ENCODE measurements at places on chromosomes 4 and X.

GRCh38 chr4:153374442-153374841 is 30.0 kb downstream of the MND1 start:
- DNase-seq, result no peak

DNA sequence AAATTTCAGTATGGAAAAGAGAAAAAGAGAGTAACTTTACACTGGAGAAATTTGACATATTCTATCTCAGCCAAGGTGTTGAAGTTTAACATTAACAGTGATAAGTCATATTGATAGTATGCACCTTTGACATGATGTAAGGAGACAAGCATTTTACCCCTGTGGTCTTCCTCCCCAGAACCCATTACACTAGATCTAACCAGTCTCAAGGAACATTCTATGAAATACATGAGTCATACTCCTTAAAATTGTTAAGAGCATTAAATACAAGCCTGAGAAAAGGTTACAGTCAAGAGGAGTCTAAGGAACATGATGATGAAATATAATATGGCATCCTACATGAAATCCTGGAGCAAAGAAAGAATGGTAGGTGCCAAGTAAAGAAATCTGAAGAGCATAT is 1151.3 kb upstream of the IGFBP7 start:
- DNase-seq, result no peak

- DNase-seq, result no peak
Measured at GRCh38 chrX:26387906-26388305, 171.9 kb downstream of the MAGEB5 start.

DNA sequence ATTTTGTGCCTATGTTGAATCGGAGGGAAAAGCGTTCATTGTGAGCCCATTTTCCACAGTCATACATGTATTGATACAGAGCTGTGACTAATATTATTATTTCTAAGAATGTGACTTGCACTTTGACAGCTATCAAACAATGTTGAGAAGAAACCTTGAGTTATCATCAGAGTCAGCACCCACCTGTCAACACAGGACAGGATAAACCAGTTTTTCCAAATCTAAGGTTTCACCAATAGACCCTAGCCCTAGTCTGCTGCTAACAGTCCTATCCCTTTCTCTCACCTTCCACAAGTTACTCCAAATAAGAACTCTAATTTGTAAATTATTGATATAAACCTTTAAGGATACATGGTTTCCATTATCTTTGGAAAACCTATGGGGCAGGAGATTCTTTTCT is 47.7 kb upstream of the DHX15 start:
- no peak for DNase-seq

DNA sequence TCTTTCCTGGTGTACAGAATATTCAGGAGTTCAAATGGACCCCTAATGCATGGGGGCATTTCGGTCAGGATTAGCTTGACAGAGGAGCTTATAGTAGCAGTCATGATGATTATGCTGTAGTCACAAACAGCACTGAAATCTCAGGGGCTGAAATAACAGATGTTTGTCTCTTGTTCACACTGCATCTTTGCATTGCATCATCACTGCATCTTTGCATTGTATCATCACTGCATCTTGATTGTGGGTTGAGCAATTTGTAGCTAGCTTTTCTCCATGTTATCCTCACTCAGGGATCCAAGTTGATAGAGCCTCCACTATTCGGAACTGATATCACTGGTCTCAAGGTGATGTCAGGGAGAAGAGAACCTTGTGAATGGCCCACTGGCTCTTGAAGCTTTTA is 160.9 kb downstream of the GATB start:
- DNase-seq, result no peak

- DNase-seq, result no peak
Measured at GRCh38 chr4:154004507-154005170, 215.8 kb upstream of the SFRP2 start.

GRCh38 chr4:40910706-40911105 is 161.0 kb downstream of the NSUN7 start:
- DNase-seq, result no peak

DNA sequence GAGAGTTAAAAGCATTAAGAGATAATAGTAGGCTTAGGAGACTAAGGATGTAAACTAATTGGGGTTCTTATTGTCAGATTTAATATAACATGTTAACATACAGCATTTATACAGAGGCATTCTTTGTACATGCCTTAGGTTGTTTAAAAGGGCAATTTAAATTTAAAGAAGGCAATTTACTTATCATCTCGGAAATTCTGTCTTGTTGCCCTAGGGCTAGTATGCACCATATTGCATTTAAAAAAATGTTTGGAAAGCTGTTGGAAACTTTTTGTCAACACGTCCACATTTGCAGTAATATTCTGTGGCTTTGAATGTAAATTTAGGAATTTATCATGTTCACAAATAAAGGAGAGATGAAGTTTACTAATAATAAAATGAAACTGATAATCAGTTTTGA is 25.5 kb downstream of the GALNT7 start:
- no peak for DNase-seq

DNA sequence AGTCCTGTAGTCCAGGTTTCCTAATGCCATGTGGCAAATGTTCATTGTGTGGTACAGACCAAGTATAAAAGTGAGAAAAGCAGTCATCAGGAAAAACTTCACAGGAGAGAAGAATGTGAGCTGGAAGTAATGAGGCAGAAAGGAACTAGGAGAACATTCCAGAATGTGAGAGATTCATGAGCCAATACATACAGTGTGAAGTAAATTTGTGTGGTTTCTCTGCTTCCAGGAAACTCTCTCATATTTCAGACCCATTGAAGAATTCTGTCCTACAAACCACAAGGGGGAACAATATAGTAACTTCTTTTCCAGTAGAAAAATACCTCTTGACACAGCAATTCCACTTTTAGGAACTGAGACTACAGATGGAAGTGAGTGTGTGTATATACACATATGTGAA is 136.5 kb downstream of the RNF150 start:
- no peak for DNase-seq

GRCh38 chrX:34560180-34560579 is 96.9 kb downstream of the TMEM47 start:
- DNase-seq, result no peak

GRCh38 chr4:139839403-139840031 is 173.9 kb downstream of the MGST2 start:
- DNase-seq, result no peak

DNA sequence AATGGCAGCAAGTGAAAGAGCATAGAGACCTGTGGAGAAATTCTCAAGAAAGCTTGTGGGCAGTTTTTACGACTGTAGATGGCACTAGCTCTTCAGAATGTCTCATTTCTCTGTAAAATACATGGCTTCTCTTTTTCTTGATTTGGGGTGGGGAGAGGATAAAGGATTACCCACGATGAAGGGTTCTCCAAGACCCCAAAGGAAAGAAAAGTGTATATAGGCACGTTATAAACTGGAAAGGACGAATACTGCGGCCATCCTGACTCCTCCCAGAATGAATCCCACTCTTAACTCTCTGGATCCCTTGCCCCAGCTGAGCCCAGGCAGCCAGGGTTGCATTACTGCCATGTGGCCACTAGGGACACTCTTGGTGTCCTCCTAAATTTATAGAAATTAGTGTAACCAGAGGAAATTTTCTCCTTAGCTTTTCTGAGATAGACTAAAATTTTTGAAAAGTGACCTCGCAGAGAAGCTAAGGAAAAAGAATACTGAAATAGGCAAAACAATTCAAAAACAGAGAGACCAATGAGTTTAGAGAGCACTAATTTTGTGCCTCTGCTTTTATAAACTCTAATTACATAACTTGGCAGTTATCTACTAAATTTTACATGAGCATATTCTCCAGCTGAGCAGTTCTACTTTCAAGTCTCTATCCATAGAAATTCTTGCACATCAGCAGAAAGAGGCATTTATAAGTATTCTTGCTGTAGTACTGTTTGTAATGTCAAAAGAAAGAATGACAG is 37.8 kb upstream of the PCDH19 start:
- peak; percentile 46 for DNase-seq

- DNase-seq, result no peak
Measured at GRCh38 chr4:19195696-19196095, 1056.0 kb upstream of the SLIT2 start.

DNA sequence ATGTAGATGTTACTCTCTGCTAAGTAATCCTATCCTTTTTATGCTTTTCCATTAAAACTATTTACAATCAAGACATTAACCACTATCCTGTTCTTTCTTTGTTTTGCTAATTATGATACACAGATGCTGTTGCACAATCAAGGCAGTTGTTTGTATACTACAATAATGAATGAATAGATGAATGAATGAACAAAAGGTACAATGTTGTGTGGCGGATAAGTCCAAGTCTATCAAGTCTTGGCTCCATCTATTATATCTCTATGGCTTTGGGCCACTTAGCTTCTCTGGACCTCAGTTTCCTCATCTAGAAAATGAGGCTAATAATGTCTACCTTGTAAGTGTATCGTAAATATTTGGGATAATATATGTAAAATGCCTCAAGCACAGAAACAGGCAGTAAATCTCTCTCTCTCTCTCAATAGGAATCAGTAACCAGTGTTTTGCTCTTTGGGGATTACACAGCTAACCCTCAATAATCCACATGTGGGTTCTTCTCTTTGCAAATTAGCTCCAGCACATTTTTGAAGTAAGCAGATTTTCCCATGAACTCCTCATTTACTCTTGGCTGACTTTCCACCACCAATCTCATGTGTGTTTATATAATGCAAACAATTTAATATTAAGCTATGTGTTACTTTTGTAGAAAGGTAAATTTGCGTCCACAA is 27.8 kb upstream of the TSPAN5 start:
- no peak for DNase-seq

GRCh38 chr4:85790582-85790981 is 315.6 kb downstream of the ARHGAP24 start:
- DNase-seq, result no peak

- DNase-seq, result no peak
Measured at GRCh38 chr4:149595500-149595899, 220.1 kb downstream of the IQCM start.

GRCh38 chr4:169682372-169683047 is 62.1 kb downstream of the CLCN3 start:
- DNase-seq, result no peak

DNA sequence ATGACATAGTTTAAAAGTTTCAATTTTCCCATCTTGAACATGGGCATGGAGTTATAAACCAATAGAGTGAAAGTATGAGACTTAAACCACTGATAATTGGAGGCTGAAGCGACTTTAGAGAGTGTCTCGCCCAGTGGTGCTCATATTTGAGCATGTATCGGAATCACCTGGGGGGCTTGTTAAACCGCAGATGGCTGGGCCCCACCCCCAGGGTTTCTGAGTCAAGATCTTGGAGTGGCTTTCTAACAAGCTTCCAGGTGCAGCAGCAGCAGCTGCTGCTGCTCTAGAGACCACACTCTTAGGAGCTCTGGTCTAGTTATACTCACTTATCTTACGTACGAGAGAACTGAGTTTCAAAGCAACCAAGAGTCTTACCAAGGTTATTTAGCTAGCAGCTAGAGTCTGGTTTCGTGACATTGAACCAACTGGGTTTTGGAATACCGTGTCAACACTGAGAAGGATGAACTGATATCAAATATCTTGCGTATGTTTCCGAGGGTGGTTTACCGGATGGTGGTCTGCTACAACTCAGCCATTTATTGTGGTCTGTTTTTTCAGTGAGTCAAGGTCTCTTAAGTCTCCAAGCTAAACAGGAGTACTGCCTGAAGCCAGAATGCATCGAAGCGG is 5.9 kb downstream of the PHEX start:
- no peak for DNase-seq

- no peak for DNase-seq
Measured at GRCh38 chrX:24444645-24445044, 20.4 kb upstream of the PDK3 start.

DNA sequence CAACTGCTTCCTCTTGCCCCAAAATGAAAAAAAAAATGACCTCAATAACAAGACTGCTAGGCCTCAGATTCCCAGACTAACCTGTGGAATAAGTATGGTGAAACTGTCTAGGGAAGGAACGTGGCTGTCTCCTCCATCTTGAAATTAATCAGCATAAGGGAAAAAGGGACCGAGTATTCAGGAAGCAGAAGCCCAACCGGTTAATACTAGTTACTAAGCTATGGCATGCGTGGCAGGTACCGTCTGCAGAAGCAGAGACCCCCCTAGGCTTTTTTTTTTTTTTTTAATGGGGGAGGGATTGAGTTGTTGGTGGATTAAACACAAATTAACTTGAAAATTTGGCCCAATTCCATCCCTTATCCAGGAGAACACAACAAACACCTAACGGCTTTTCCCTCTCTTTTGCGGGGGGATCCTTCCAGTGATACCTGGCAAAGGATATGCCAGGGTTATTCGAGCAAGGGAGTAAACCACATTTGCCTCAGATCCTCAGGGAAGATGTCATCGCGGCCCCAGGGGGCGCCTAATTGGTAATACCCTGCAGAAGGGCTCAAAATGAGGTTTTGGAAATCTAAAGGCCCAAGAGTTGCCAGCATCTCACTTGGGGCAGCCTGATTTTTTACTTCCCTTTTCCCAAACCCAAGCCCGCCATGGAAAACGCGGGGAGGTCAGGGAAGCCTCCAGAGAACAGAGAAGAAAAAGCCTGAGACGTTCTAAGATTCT is 893 bp downstream of the RLIM start:
- no peak for DNase-seq

DNA sequence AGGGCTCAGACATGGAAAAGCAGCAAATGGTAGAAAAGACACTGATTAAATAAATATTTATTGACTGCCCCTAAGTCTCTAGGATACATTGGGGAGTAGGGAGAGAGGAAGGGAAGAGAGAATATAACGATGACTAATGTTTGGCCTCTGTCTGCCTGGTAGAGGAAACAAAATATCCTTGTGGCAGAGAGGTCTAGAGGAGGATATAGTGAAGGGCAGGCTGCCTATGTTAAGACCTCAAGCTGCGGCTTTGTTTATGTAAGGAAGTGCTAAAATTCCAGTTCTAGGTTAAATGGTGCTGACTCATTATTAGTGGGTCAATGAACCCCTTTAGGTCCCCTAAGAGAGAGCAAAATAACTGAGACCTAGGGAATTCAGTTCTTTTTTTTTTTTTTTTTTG is 427.3 kb upstream of the FTHL17 start:
- no peak for DNase-seq

GRCh38 chr4:124933521-124933920 is 221.0 kb upstream of the ANKRD50 start:
- DNase-seq, result no peak

DNA sequence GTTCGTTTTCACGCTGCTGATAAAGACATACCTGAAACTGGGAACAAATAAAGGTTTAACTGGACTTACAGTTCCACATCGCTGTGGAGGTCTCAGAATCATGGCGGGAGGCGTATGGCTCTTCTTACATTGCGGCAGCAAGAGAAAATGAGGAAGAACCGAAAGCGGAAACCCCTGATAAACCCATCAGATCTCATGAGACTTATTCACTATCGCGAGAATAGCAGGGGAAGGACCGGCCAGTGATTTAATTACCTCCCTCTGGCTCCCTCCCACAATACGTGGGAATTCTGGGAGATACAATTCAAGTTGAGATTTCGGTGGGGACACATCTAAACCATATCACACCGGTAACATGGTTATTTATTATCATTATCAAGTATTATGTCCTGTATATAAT is 2204.5 kb downstream of the ARAP2 start:
- no peak for DNase-seq

GRCh38 chr4:14562901-14563300 is 439.4 kb upstream of the CPEB2 start:
- DNase-seq, result no peak

GRCh38 chrX:73457306-73457705 is 10.5 kb downstream of the CDX4 start:
- DNase-seq, result no peak

All from left ventricle myocardium superior (tissue), 1 donor.